ENCODE measurements at places on chromosomes 16 and 17.

GRCh38 chr17:4718276-4718675, 7.8 kb downstream of the ARRB2 start:
- DNase-seq, result no peak

DNA sequence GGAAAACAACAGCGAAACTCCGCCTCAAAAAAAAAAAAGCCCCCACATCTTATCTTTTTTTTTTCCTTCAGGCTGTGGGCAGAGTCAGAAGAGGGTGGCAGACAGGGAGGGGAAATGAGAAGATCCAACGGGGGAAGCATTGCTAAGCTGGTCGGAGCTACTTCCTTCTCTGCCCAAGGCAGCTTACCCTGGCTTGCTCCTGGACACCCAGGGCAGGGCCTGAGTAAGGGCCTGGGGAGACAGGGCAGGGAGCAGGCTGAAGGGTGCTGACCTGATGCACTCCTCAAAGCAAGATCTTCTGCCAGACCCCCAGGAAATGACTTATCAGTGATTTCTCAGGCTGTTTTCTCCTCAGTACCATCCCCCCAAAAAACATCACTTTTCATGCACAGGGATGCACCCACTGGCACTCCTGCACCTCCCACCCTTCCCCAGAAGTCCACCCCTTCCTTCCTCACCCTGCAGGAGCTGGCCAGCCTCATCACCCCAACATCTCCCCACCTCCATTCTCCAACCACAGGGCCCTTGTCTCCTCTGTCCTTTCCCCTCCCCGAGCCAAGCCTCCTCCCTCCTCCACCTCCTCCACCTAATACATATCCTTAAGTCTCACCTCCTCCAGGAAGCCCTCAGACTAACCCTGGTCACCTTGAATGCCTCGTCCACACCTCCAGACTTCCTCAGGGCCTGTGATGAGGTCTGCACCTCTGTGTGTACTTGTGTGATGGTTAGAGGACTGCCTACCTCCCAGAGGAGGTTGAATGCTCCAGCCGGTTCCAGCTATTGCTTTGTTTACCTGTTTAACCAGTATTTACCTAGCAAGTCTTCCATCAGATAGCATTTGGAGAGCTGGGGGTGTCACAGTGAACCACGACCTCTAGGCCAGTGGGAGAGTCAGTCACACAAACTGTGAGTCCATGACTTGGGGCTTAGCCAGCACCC, 1.2 kb upstream of the HBA1 start:
- DNase-seq, result no peak

GRCh38 chr17:76408037-76408849, 23.8 kb downstream of the SPHK1 start:
- peak; percentile 62 for DNase-seq

DNA sequence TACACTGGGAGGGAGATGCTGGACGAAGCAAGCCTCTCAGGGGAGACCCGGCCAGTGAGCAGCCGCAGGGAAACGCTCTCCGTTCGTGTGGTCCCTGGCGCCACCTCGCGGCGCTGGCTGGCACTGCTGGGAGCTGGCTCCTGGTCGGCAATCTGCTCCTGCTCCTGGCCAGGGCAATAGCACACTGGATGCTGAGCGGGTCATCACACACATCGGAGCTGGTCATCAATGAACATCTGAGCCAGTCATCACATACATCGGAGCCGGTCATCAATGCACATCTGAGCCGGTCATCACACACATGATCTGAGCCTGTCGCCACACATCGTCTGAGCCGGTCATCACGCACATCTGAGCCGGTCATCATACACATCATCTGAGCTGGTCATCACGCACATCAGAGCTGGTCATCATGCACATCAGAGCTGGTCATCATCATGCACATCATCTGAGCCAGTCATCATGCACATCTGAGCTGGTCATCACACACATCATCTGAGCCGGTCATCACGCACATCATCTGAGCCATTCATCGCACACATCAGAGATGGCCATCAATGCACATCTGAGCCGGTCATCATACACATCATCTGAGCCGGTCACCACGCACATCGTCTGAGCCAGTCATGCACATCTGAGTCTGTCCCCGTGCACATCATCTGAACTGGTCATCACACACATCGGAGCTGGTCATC, 217.3 kb downstream of the RBFOX3 start:
- DNase-seq, result peak; percentile 76

DNA sequence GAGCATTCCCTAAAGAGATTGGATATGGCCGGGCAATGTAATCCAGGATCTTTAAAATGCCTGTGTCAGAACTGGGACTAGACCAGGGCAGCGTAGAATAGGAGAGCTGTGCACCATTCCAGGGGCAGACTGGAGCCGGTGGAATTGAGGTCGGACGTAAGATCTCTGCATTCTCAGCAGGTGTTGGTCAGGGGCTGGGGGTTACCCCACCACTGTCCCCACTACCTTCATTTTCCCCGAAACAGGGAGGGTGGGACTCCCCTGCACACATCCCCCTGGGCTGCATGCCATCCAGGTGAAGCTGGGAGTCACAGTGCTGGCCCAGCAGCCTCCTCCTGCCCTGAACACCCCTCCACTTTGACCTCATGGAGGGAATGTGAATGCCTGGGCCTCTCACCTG, 17.8 kb downstream of the OSBPL7 start:
- no peak for DNase-seq

DNA sequence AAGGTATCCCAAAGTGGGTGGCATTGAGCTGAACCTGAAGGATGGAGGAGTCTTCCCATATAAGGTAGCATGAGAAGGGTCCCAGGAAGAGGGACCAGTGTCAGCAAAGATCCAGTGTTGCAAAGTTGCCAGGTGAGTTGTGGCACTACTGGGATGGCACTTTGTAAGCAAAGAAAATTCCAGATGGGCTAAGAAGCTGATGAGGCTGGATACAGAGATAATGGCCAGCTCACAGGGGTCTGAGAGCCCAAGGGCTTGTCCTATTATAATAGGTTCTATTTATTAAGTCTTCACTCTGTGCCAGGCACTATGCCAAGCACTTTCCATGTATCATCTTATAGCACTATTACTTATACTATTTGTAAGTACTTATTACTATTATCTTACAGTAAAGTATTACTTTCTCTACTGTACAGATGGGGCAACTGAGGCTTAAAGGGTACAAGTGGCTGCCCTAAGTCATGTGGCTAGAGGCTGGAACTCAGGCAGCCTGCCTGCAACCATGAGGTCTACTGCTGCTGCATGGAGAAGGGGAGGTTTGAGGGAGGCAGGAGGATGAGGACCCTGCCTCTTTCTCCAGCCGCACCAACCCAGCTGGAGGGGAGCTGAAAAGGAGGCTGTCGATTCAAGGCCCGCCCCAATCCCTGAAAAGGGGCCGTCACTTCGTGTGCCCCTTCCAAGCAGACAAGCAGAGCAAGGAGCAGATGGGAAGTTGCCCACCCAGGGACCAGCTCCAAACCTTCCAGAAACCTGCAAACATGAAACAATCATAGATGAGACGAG, 86.5 kb downstream of the C16orf78 start:
- no peak for DNase-seq

GRCh38 chr17:4527134-4527533, 28.1 kb downstream of the MYBBP1A start:
- no peak for DNase-seq

DNA sequence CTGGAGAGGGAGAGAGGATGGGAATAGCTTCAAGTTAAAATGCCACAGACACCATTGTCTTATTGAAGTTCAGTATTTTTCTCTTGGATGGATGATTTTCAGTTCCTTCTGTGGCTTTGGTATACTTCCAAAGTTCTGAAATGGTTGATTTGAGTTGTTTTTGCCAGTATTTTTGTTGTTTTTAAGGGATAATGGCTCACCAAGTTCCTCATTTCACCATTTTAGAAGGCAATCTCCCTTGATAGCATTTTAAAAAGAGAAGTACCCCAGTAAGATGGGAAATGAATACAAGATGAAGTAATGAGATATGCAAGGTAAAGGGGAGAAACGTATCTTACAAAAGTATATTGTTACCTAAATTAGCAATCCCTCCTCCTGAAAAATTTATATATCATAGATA, 18.5 kb upstream of the SPDYE4 start:
- DNase-seq, result no peak

DNA sequence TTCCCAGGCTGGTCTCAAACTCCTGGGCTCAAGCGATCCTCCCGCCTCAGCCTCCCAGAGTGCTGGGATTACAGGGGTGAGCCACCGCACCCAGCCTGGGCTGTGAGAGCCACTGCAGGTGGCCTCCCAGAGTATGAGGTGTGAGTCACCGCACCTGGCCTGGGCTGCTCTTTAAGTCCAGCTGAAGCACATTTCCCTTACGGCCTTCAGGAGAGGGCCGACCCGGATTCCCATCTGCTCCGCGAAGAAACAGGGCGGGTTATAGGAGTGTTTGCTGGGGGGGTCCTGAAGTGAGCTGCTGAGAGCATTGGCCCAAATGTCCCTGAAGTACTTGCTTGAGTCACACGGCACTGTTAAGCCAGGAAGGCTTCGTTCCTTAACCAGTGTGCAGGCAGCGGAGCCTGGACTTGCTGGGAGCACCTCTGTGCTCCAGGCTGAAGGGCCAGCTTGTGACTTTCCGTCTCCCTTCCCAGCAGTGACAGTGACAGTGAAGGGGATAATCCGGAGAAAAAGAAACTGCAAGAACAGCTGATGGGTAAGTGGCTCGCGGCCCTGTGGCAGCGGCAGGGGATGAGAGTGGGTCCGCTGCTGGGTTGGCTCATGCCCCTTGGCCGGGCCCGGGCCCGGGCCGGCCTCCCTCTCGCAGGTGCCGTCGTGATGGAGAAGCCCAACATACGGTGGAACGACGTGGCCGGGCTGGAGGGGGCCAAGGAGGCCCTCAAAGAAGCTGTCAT, 7.2 kb downstream of the VPS4A start:
- DNase-seq, result no peak

- no peak for DNase-seq
Measured at GRCh38 chr16:70745536-70746025, 55.4 kb downstream of the VAC14 start.

GRCh38 chr16:67063008-67063407, 34.1 kb downstream of the CBFB start:
- no peak for DNase-seq

- DNase-seq, result no peak
Measured at GRCh38 chr17:77200711-77201110, 59.9 kb downstream of the SEC14L1 start.

DNA sequence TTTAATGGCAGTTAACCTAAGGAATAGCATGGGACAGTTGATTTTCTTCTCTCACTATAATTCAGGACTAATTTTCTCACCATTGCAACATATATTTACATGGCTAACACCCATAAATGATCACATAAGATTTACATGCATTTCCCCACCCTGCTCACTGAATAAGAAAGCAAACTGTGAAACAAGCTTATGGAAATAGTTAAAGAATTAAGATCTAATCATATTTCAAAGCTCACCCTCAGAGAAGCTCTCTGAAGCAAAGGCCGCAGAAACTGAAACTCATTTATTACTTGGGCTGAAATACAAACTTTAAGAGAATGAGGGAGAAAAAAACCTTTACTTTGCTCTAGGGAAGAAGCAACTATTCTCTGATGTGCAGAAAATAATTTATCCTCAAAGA, 218.7 kb upstream of the AXIN2 start:
- no peak for DNase-seq

Measured in choroid plexus epithelial cell (primary cell).